ENCODE measurements at places on chromosomes 4 and X.

- peak; percentile 15 for DNase-seq
Observed at GRCh38 chr4:972651-973424, 531 bp downstream of the DGKQ start.

DNA sequence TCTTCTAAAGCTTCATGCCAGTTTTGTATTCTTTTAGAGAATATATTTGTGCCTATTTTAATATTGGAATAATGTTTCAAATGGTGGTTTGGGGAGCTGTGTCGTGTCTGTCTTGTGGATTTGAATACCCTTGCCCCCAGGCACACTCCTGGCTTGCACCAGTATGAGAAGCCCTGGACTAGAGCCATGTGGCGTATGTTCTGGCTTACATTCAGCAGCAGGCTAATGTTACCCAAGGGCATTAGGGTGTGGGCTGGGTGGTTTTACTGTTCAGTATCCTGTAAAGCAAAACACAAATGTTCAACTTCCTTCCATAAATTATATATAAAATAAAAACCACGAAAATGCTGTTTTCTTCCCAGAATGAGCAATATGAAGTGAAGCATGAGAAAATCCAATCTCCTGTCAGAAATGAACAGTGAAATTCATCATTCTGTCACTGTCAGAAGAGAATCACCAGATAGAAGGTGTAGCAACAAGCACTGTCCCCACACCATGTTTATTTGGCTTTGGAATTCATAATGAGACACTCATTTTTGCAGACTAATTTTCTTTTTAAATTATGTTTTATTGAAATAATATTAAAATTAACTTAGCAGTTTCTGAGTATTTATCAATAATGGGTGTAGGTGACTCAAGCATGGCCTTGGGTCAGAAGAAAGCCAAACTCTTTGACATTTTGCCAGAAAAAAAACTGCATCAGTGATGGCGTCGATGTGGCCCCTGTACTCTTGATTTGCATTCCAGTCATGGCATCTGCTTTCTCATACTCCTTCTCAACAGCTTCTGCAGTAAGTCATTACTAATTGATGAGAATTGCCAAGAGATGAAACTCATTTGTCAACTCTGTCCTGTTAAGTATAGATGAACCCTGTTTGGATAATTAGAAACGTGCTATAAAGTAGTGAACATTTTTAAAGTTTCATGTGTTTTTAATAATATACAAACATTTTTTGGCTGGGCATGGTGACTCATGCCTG is 43.8 kb downstream of the WWC2 start:
- DNase-seq: peak; percentile 74

GRCh38 chr4:5976921-5977320 is 41.3 kb downstream of the C4orf50 start:
- DNase-seq: no peak

GRCh38 chr4:143512978-143513313 is 556 bp upstream of the SMARCA5 start:
- peak; percentile 89 for DNase-seq

DNA sequence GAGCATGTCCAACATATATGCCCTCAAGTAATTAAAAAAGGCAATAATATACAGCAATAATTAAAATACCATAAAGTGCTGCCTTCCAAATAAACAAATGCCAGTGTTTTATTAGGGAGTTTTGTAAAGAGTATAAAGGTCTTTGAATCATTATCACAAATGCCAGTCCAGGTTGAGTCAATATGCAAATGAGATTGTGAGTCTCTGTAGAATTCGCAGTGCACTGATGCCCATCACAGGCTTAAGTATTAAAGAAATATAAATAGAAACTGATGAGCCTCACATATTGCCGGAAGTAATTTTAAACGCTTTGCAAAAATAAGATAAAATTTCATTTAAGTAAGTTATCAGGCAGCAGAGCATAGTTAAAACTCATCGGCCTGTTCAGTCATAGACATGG is 205.0 kb upstream of the TECRL start:
- no peak for DNase-seq

DNA sequence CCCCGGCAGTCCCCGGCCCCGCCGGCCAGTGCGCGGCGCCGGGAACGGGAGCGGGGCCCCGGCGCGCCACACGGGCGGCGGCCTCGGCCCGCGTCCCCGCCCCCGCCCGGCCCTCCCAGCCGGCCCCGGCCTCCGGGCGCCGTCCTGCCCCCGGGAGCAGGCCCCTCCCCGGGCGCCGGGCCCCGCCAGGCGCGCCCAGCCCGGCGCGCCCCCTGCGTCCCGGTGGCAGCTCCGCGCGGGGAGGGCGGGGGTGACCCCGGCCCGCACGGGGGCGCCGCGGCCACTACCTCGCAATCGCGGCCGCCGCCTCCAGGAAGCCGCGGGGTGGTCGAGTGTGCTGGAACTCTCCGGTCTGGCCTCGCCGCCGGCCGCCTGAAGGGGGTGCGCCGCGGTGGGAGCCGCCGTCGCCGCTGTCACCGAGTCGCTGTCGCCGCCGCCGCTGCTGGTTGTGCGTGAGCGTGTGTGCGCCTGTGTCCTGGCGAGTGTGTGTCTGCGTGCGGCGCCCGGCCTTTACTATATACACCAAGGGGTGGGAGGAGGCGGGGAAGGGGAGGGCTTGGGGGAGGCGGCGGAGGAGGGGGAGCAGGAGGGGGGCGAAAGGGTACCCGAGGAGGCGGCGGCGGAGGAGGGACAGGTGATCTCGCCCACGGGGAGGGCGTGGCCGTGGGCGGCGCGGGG is at the start of gene RAI2:
Gene RAI2, minus strand, starts transcription at position 488 of the 678 bp plus-strand sequence. CDS start 59,288 bp downstream, outside the sequence.
- no peak for DNase-seq

DNA sequence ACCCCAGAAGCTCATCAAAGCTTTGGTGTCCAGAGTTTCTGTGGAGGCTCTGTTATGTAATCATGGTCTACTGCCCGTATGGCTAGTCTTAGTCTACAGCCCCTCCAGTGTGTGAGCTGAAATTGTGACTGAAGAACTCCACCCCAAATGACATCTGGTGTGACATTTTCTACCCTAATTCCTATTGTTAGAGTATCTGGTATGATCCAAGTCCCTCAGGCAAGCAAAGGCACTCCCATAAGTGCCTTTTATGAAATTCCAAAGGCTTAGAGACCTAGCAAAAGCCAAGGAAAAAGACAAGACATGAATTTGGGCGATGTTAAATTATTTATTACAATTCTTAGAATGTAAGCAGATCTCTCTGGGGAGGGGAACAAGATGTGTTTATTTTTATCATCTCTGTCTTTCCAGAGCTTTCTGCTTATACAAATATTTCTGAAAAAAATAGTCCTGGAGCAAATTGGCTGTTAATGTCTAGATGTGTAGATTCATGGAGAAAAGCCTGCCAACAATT is 417.4 kb downstream of the CCSER1 start:
- no peak for DNase-seq

- no peak for DNase-seq
Observed at GRCh38 chr4:20264688-20265087, 13.0 kb downstream of the SLIT2 start.

- DNase-seq: peak; percentile 37
Observed at GRCh38 chr4:127055357-127055756, 577.4 kb upstream of the INTU start.

DNA sequence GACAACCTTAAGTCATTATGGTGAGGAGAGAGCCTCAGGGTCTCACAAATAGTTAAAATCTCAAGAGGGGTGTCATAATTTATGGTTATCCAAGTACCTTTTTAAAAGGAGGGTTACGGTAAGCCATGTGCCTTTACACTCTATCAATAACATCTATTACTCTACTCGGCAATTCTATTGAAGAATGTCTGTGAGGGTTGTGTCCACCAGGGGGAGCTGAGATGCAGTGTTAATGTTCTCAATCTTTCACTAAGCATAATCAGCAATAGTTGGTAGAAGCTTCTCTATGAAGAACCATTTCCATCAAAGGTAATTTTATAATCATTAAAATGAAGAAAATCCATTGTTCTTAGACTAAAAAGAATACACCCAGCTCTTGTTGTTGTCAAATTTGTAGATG is 457.4 kb downstream of the CENPC start:
- peak; percentile 12 for DNase-seq

DNA sequence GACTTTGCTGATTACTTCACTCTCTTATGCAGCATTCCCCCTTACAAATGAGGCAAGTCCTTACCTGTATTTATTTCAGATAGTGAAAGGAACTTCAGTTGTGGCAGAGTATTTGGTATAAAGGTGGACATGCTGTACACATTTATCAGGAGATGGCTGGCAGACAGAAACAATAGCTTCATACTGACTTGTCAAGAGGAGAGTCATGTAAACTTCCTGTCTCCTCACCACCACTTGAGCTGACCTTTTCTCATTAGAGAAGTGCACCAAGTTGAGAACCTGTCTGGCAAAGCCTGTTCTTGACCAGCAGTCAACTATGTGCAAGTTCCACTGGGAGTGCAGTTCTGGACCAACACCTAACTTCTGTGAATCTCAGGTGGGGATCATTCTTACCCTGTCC is 80.8 kb downstream of the LARP1B start:
- peak; percentile 11 for DNase-seq

GRCh38 chrX:113977887-113978286 is 606.0 kb upstream of the HTR2C start:
- DNase-seq: no peak

DNA sequence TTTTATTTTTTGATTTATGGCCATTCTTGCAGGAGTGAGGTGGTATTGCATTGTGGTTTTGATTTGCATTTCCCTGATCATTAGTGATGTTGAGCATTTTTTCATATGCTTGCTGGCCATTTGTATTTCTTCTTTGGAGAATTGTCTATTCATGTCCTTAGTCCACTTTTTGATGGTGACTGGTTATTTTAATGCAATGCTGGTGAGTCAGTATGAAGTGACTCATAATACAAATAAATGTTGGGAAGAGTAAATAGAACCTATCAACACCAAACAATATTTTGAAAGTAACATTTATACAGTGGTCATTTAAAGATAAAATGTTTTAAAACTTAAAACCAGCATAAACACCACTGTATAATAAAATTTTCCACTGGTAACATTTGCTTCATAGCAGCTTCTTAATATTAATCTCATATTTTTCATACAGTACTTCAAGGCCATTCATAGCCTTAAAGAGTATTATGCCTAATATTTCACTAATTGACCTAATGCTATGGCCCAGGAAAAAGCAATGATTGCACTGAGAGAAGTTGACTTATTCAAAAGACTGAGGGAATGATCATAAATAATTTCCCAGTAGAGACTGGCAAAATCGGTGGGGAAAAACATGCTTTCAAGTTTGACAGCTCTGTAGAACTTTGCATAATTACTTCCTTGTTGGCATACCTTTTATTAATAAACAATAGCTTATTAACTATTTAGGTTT is 33.9 kb downstream of the CASK start:
- peak; percentile 40 for DNase-seq

DNA sequence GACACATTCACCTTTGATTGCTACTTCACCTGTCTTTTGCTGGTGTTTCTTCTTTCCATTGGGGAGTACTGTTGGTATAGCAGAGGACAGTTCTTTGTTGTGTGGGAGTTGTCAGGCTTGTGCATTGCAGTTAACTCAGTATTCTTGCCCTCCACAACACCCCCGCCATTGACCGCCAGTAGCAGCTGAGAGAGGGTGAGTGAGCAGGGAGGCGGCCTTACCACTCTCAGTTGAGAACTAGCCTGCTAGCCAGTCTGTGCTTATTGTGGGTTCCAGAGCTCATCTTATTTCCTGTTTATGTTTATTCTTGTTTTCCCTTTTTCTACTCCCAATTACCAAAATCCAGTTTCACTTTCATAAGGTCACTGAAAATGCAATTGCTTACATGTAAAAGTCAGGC is 52.2 kb downstream of the STIM2 start:
- peak; percentile 6 for DNase-seq

- no peak for DNase-seq
Observed at GRCh38 chr4:53716011-53716410, 124.7 kb upstream of the LNX1 start.
